D341Med (cell line): ENCODE measurements at places on chromosomes 3 and 15.

- no peak for DNase-seq
Observed at GRCh38 chr3:10364806-10365205, 43.9 kb upstream of the SEC13 start.

DNA sequence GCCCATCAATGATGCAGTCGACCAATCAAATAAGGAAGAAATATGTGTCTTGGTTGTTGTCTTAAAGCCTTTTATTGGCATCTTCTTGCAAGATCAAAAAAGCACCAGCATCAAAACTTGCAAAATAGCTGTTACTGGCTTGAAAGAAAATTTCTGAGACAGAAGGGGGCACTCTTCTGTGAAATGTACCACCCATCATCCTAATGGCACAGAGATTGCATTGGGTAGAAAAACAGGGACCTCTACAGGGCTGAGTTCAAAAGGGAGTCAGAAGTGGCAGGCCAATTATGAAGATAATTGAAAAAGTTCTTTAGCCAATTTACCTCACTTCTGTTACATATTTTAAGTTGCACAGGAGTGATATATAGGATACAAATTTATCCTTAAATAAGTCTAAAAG, 122.3 kb upstream of the GPR149 start:
- peak; percentile 35 for DNase-seq

- DNase-seq, result no peak
Observed at GRCh38 chr3:51686512-51687215, 15.6 kb downstream of the TEX264 start.

GRCh38 chr3:98534734-98535133, 3.0 kb downstream of the GPR15 start:
- no peak for DNase-seq

DNA sequence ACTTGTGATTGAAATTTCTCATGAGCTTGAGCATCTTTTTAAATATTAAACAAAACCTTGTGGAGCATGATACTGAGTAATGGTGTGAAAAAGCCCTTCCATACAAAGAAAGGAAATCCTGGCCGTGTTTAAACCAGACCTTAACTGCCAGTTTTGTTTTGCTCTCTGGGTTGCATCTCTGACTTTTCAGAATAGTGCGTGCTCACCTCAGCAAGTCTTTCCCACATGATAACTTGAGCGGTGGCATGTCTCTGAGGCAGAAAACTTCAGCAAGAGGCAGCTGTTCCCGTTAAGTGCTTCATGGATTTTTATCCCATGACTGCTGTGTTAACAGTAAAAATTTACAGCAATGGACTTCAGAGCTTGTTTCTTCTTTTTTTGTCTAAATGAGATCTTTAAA, 393.3 kb downstream of the FEZF2 start:
- DNase-seq, result no peak

DNA sequence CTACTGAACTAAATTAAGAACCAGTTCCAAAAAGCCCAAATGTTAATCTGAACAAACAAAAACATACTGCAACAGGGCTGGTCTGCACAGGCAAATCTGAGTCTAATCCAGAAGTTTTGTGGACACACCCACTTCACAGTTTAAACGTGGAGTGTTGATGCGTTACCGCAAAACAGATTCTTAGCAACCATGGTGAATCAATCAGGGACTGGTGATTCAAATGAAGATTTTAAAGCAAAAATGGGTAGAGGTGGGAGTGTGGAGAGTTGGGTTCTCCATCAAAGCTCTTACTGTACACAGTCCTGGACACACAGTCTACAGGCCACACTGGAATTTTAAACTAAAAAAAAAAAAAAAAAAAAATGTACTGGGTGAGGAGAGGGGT, 5.2 kb downstream of the ANXA2 start:
- DNase-seq, result no peak

- no peak for DNase-seq
Observed at GRCh38 chr3:103918336-103918735, 1448.4 kb upstream of the ALCAM start.

- no peak for DNase-seq
Observed at GRCh38 chr15:59936741-59937140, 67.4 kb upstream of the FOXB1 start.

GRCh38 chr3:60316121-60316797, 935.0 kb downstream of the FHIT start:
- no peak for DNase-seq

GRCh38 chr3:6779140-6779539, 81.8 kb upstream of the GRM7 start:
- no peak for DNase-seq

DNA sequence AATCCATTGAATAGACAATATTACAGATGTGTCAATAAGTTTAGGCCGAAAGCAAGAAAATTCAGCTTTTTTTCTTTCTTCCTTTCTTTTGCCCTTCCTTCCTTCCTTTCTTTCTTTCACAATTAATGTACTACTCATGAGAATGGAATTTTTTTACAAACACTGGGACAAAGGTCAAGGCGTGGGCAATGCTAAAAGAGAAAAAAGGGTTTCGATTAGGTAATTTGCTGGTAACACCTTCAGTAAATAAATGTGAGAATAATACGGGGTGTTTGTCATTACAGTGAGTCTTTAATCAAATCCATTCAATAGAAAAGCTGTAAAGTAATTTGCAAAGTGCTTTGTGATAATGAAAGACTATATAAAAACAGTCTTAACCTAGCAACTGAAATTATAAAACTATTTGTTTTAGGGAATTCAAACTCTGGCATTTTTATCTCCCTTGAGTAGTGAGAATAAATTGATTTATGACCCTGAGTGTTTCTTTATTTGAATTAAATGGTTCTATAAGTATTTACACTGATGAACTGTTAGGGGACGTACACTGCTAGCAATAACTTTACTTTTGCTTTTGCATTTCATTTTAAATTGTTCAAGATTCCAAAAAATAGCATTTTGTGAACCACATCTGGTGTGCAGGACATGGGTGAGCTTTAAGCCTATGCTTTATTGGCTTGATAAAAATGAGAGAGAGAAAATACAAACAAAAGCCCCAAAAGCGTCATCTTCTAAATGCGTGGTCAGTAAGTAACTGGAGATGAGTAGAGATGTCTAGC, 104.2 kb upstream of the THRB start:
- DNase-seq, result no peak

DNA sequence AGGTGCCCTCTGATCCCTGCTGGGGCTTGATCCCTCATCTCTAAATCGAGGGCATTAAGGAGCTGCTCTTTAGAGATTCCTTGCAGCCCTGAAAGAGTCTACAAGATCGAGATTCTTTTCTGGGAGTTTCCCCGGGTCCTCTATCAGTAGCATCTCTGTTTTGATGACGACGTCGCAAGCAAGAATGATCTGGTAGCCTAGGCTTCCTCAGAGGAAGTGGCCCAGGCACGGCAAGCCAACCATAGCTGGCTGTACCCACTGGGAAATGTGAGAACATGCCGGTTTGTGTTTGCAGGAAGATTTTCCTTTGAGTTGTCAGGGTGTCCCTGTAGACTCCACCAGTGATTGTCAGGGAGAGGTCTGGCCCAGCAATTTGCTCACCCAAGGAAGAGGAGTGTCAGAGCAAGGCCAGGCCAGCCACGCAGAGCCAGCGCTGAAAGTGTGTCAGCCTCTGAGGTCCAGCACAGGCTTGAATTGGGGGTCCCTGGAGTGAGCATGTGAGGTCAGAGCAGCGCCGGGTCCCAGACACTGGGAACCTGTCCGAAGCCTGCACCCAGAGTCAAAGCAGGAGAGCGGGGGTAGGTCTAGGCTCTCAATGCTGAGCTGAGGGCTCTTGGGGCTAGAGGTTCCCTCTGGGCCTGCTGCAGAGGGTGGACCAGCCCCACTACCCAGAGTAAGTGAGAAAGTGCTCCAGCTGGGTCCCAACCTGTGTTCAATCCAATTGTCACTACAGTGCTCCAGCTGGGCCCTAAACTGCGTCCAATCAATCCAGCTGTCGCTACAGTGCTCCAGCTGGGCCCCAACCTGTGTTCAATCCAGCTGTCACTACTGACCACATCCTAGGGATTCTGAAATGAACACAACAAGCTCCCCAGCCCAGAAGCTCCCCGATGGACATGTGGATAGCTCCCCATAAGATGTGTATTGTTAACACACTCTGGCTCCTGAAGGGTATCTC, 95.7 kb downstream of the CHDH start:
- DNase-seq, result no peak

- no peak for DNase-seq
Observed at GRCh38 chr3:64594134-64594533, 93.7 kb downstream of the ADAMTS9 start.

GRCh38 chr3:28947061-28947460, 333.8 kb upstream of the RBMS3 start:
- no peak for DNase-seq

DNA sequence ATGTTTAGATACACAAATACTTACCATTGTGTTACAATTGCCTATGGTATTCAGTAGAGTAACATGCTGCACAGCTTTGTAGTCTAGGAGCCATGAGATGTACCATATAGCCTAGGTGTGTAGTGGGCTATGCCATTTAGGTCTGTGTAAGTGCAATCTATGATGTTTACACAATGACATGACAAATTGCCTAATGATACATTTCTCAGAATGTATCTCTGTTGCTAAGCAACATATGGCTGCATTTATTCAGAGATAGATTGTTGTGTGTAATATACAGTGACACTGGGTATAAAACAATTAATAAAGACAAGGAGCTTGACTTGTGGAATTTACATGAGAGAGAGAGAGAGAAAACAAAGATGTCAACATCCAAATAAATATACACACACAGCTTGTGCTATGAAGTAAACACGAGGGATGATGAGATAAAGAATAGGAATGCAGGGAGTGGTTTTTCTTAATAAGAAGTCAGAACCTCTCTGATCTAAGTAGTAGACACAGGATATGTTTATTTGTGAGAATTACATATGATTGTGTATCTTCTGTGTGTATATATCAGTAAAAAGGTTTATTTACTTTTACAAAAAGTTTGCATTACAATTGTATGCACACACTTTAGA, 110.0 kb downstream of the KCNAB1 start:
- DNase-seq, result no peak

DNA sequence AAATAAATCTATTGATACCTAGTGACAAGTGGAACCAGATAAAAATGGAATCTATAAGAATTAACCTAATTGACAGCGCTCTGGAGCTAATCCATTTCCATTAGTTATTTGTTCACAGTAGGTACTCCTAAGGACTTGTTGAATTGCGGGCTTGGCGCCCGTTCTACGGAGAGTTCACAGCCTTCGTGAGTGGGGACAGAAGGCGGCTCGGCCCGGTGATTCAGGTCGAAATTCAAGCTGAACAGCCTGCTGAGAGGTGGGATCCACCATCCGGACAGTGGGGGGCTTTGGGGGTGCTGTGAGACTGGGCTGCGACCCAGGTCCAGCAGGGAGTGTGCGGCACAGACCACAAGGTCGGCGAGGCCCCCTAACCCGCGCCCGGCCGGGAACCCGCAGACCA, 779 bp upstream of the CTNNB1 start:
- no peak for DNase-seq

DNA sequence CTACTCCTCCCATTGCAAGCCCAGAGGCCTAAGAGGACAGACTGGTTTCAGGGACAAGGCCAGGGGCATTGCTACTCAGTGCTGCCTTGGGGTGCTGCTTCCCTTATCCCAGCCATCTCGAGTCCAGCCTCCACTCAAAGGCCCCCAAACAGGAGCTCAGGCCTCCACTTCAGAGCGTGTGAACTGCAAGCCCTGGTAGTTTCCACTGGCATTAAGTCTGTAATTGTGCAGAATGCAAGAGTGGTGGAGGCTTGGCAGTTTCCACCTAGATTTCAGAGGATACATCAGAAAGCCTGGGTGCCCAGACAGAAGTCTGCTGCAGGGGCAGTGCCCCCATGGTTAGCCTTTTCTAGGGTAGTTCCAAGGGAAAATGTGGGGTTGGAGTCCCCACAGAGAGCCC, 192.8 kb upstream of the ST8SIA2 start:
- no peak for DNase-seq

DNA sequence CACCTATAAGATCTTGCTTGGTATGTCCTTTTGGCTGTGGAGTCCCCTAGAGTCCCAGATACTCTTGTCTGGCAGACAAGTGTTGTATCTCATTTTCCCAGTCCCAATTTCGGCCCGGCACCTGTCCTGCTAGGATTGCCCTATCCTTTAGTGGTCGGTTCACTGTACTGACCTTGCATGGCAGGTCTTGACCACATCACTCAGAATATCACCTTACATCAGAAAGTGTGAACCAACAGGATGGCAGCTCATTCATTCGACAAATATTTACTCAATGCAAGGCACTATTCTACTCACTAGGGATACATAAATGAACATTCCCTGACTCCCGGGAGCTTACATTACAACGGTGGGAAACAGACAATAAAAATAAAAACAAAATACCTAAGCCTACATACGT, 5.7 kb upstream of the CCDC80 start:
- no peak for DNase-seq

- DNase-seq, result no peak
Observed at GRCh38 chr3:5170975-5171374, 16.5 kb upstream of the EDEM1 start.

DNA sequence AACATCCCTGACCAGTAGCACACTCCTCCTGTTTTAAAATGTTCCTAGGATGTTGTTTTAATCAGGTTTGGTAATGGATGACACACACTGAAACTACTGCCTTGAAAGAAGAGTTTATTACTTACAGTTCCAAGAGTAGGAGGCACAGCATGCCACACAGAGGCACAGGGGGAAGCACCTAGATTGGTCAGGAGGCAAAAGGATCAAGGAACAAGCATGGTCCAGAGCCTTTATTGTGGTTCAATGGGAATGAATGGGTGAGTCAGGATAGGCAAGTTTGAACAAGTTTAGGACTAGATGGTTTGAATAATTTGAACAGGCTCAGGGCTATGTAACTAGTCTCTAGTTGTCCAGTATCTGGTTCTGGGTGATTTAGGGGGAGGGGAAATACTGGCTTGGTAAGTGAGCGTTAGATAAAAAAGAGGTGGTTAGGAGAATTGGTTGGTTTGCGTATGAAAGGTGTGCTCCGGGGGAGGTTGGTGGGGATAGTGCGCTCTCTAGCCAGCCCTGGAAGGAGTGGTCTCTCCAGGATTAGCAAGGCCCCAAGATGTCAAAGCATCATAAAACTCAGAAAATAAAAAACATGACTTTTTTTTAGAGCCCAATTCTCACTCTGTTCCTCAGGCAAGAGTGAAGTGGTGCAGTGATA, 35.1 kb downstream of the TMOD3 start:
- DNase-seq, result no peak

DNA sequence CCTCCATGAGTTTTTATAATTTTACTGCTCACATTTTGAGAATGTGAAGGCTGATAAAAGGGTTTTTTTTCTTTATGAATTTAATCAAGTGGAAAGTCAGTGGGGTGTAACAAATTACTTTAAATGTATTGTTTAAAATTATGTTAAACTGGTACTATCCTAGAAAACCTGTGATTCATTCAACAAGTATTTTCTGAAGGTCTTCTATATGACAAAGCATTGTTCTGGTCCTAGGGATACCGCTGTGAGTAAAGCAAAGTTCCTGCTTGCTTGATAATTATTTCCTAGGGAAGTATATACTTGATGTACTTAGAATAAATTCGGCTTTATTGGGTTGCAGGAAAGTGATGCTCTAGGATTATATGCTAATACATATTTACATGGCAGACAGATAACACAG, 152.8 kb upstream of the GOLGA6L4 start:
- no peak for DNase-seq

DNA sequence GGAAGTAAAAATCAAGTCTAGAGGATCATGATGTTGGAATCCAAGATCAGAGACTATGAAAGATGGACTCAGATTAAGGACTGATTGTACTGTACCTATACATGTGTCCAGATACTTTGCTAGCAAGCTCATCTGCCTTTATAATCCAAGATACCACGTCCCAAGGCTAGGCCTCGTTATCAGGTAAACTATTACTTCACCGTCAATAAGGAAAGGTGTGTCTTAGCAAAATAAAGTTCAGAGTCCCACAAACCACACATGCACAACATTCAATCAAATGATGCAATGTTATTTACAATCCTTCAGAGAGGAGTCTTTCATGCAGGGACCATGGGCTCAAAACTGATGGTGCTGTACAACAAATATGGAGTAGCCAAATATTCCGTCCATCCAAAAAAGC, 1092.9 kb downstream of the IGSF11 start:
- DNase-seq, result no peak
